ENCODE measurements at places on chromosomes 3 and 15.
A peak's percentile ranks its signal among the peaks of the same experiment; 100 is the strongest.

DNA sequence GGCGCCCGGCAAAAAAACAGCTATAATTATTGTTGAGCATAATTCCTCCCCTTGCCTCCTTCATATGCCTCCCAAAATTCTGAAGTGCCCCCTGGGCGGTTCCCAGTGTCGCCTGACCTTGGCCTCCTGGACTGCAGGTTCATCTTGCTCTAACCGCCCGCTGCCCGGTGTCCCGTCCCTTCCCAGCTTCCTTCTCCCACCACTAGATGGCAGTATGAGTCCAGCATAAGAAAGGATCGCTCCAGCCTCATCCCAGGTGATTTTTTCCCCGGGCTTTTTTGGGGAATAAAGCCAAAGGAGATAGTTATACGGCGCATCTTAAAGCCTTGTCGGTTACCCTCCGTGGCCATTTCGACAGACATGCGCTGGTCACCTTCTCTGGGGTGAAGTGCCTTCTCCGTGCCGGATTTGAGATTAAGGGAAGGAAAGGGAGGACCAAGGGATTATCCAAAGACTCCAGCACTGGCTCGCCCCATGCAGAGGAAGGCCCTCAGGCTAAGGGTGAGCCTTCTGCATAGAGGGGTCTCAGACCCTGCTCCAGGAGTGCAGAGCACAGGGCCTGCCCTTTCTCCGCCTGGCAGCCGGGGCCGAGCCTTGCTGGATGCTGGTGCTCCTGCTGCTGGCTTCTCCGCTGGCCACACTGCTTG is 45.8 kb upstream of the TRA2B start:
- DNase-seq = peak; percentile 35

GRCh38 chr3:59791774-59792308 is 742.0 kb upstream of the CFAP20DC start:
- no peak for DNase-seq

GRCh38 chr3:119331661-119332060 is 37.5 kb downstream of the ARHGAP31 start:
- DNase-seq = peak; percentile 6

DNA sequence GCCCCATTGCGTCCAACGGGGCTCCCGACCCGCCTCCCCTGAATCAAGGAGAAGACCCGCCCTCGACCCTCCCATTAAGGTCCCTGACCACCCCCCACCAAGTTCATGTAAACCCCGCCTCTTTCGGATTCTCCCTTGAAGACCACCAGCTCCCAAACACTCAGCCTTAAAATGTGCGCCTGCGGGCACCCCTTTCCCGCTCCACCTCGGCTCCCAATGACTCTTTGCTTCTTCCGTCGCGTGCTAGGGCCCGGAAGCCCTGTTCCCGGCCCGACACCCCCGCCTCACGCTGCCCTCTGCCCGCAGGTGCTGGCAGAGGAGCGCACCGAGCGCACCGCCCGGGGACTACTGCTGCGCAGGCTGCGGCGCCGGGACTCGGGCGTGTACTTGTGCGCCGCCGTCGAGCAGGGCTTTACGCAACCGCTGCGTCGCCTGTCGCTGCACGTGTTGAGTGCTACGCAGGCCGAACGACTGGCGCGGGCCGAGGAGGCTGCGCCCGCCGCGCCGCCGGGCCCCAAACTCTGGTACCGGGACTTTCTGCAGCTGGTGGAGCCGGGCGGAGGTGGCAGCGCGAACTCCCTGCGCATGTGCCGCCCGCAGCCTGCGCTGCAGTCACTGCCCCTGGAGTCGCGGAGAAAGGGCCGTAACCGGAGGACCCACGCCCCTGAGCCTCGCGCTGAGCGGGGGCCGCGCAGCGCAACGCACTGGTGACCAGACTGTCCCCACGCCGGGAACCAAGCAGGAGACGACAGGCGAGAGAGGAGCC is 2.7 kb upstream of the LSMEM2 start:
- no peak for DNase-seq

DNA sequence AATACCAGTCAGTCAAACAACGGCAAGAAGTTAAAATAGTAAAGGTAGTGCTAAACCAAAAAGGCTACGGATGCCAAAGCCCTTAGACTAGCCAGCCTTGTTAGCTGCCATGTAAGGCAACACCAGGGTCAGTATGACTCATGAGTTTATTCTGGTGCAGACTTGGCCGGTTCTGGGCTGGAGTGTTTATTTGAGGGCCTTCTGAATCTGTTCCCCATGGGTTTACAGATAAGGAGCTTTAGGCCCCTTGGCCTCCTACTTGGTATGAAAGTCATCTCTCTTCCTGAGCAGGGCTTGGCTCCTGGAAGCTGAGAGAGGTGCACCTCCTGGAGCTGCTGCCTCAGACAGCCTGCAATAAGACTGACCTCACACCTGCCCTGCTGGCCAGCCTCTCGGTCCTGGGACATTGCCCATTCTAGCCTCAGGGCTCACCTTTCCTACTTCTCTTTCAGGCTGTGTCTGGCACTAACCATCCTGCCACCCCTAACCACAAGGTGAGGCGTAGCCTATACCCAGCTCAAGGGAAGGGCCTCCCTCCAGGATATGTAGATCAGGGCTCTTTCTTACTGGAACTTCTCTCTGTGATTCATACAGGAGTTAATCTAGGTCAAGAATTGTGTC is 10.4 kb upstream of the RTP1 start:
- DNase-seq = peak; percentile 97

Measured in NCI-H226 (cell line).